Regular cardiac myocyte (primary cell): ENCODE measurements at places on chromosomes 3 and 15. TPM values are rescaled to one million over a fixed set of nuclear protein-coding genes. Genes with fewer than 3 reads are reported as not detected.

ZMYND10 gene
- 0.58 and 0.85 TPM in 2 replicates for total RNA-seq

BNC1 gene
- 5.8 and 6.5 TPM in 2 replicates for total RNA-seq

RYK gene
- total RNA-seq = 93.0 and 137 TPM in 2 replicates

GRK7 gene
- not detected in 2 replicates for total RNA-seq

GJD2 gene
- not detected in 2 replicates for total RNA-seq

CRABP1 gene
- total RNA-seq = not detected in 2 replicates

LRRIQ4 gene
- total RNA-seq = 0.19 TPM in 1 of 2 replicates, not detected in the other

GPD1L gene
- total RNA-seq = 12.5 and 12.7 TPM in 2 replicates

RPUSD3 gene
- total RNA-seq = 22.8 and 28.0 TPM in 2 replicates

C3orf70 gene
- total RNA-seq = 1.1 and 1.9 TPM in 2 replicates

SETD2 gene
- total RNA-seq = 20.5 and 28.2 TPM in 2 replicates

FBXL22 gene
- 0.58 and 2.0 TPM in 2 replicates for total RNA-seq

CPOX gene
- total RNA-seq = 50.6 and 62.9 TPM in 2 replicates

A4GNT gene
- total RNA-seq = not detected in 2 replicates

CGNL1 gene
- total RNA-seq = 3.1 and 3.7 TPM in 2 replicates

DNAJB11 gene
- 76.7 and 117 TPM in 2 replicates for total RNA-seq

CCR3 gene
- not detected in 2 replicates for total RNA-seq
